ENCODE measurements at places on chromosomes 4 and X.

DNA sequence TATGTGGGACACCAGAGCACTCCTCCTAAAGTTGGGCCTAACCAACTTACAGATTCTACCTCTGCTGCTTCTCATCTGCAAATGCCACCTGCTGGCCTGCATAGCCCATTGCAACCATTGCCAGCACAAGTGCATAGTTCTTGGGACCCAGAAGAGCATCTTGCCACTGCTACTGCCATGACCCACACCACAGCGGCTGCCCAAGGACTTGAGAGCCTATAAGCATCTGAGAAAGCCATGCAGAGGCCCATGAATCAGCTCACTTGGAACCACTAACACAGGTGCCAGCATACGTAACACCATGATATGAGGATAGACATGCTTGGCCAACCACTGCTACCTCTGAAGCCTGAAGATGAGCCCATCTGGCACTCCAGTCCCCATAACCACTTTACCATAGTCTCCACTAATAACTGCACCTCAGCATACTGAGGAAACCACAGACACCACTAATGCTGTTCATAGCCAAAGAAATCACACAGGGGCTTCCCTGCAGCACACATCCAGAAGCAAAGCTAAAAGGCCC lies 258.1 kb upstream of the AGTR2 start:
- DNase-seq, result no peak

- no peak for DNase-seq
These were observed 174.4 kb upstream of the RPS6KA3 start for GRCh38 chrX:20441123-20441522.

GRCh38 chrX:113269203-113269602 lies 428.6 kb upstream of the AMOT start:
- no peak for DNase-seq

- no peak for DNase-seq
These were observed 1415.8 kb upstream of the TENM3 start for GRCh38 chr4:180827232-180828009.

DNA sequence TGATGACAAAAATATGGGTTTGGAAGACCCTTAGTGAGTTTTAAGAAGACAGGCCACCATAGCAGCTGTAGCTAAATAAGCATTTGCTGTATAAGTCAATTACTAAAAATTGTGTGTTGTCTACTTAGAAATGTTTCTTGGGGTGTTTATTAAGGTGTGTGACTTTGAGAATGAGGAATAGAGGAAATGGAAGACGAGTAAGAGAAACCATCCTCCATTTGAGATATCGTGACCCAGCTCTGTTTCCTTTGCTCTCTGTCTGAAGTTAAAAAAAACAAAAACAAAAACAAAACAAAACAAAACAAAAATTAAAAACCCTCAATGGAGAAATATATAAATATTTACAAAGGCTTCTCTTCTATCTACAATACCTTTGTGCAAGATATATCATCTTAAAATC lies 41.7 kb upstream of the FAM9C start:
- DNase-seq, result no peak

GRCh38 chr4:166195101-166195500 lies 322.1 kb downstream of the TLL1 start:
- DNase-seq, result no peak

DNA sequence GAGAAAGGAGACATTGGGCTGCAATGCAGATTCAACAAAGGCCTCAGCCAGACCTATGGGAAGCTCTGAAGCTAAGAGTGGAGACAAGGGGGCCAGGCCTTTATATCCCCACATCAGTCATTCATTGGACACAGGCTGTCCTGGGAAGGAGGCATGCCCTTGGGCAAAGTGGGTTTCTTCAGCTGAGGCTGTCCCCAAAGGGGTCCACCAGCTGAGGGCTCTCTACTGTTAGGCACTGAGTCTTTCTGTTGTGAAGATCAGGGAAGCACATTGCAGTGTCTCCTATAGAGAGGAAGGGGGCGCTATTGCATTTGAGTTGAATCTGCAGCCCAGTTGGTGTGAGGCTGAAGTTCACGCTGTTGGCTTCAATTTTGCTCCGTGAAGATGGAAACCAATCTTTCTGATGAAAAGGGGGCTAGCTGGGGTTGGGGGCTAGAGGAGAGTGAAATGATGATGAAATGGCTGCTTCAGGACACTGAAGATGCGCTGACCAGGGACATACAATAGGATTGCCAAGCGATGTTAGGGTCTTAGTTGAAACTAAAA lies 48.0 kb downstream of the SLC25A5 start:
- DNase-seq, result peak; percentile 27

DNA sequence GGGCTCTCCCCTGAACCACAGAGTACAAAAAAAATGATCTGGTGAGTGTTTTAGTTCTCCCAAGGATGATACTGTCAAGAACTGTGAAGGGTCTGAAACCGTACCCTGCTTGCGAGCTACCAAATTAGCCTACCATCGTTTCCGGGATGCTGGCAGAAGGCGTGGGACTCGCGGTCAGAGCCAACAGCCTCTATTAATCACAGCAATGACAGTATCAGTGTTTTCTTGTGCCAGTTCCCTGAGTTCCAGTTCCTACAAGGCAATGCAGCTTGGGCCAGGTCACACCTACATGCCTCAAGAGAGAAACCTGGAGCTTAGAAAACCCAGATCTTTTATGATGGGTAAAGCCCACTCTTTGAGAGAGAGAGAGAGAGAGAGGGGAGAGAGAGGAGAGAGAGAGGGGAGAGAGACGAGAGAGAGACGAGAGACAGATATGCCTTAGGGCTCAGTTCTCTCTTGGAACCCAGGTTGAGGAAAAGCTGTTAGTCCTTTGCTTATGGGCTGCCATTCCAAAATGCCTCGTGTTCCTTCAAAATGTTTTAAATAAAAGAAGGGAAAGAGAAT lies 327.8 kb downstream of the ARHGAP10 start:
- DNase-seq, result no peak

DNA sequence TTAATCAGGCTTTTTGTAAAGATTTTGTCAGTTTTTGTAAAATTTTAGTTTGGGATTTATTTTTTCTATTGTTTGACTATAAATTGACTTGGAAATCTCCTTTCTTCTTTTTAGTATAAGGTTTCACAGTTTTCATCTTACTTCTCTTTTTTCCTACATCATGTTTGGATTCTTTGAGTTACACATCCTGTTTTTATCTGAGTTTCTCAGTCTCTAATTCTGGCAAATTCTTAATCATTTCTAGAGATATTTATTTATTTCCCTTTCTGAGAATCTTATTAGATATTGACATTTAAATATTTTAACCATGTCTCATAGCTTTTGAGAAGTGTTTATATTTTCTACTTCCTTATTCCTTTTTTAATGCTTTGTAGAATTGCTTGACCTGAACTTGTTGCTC lies 20.7 kb downstream of the USP53 start:
- DNase-seq, result no peak

GRCh38 chr4:168866635-168867034 lies 143.4 kb downstream of the CBR4 start:
- no peak for DNase-seq

DNA sequence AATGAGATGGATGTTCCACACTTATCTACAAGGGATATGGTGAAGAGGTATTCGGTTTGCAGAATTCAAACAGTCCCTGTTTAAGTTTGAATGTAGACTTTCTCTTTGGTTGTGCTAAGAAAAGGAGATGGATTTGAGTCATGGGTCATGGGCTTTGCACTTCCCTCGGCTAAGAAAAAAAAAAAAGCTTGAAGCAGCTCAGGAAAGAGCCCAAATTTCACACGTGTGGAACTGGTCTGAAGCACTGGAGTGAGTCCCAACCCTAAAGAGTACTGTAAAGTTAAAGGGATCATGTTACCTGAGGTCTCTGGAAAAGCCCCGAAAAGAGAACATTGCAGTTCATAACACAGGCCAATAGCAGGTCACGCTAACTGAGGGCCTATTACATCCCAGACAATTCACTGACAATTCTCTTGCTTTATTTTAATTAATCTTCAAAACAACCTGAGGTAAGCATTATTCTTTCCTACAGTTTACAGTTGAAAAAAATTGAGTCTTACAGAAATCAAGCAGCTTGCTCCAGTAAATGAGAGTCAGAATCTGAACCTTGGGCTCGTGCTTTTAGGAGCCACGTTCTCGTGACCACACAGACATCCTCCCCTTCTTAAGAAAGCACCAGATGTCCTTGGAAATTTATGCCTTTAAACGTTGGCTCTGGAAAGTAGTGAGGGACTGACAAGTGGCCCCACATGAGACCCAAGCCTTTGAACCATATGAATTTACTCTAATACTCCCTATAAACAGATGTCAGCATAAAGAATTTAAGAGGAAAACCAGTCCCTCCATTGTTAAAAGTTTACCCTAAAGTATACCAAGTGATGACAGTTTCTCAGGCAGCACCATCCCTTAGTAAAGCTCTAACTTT lies 89.3 kb downstream of the MAD2L1 start:
- no peak for DNase-seq

DNA sequence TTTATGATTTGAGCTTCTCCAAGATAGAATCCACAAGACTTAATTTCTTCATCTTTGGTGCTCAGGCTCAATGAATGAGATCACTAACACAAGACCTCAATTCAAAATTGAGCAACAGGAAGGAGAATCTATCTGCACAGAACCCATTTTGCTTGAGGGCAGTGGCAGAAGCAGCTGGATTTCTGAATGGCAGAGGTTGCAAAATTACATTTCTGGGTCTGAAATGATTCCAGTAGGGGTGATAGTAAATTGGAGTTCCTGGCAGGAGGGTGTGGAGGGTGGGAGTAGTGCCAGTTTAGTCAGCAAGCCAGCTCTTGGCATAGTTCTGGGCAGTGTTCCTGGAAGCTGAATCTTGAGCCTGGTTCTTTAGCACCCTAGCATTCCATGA lies 281.1 kb downstream of the SLC7A11 start:
- no peak for DNase-seq

DNA sequence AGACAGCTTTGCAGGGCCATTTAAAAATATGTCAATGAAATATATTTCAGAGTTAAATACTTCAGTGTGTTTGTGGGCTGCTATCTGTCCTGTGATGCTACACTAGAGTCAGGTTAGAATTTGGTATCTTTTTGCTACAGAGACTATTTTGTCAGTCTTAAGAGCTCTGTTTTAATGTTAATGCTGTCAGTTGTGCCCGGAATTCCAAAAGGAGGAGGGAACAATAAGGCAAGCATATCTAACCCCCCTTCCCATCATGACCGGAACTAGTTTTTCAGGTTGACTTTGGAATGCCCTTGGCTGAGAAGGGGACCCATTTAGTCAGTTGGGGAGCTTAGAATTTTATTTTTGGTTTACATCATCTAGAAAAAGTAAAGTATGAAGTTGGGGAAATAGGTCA lies 34.9 kb upstream of the SLC25A4 start:
- no peak for DNase-seq

- no peak for DNase-seq
These were observed 44.0 kb downstream of the MGST2 start for GRCh38 chr4:139709660-139710059.

DNA sequence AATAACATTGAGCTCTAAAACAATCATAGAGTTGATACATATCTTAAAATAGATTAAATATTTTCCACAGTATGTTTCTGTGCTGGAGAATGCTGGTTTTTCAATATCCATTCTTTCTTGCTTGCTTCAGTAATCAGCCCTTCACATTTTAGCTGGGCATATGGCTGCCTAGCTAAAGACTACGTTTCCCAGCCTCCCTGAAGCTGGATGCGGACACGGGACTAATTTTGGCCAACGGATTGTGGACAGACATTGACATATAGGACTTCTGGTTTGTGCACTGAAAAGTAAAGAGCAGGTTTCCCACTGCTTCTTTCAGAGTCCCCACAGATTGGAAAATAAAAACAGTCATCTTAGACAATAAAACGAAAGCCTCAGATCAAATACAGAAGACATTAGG lies 97.3 kb downstream of the COL25A1 start:
- no peak for DNase-seq

DNA sequence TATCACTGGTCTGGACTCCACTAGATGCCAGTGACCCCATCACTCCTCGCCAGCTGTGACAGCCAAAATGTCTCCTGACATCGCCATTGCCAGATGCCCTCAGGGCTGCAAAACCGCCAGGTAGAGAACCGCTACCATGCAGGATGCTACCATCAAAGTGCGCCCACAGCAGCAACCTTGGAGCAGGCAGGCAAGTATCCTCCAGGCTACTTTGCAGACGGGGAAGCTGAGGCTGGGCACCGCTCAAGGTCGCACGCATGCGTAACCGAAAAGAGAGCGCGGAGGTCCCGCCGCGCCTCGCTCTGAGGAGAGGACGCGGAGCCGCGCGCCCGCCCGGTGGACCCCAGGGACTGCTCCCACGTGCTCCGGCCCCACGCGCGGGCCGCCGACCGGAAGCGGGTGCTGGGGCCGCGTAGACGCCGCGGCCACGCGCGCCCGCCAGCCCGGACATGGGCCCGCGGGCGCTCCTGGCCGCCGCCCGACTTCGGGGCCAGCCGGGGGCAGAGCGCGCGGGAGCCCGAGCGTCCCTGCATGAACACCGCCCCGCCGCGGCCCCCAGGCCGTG lies at the start of gene STS:
STS (plus strand) TSS at position 300 of the 565 bp plus-strand sequence. CDS start 105,488 bp downstream, outside the sequence.
- DNase-seq, result peak; percentile 51

GRCh38 chr4:76811604-76812412 lies 86.1 kb downstream of the SOWAHB start:
- no peak for DNase-seq

GRCh38 chrX:45804276-45804675 lies 603.6 kb upstream of the DIPK2B start:
- DNase-seq, result no peak

DNA sequence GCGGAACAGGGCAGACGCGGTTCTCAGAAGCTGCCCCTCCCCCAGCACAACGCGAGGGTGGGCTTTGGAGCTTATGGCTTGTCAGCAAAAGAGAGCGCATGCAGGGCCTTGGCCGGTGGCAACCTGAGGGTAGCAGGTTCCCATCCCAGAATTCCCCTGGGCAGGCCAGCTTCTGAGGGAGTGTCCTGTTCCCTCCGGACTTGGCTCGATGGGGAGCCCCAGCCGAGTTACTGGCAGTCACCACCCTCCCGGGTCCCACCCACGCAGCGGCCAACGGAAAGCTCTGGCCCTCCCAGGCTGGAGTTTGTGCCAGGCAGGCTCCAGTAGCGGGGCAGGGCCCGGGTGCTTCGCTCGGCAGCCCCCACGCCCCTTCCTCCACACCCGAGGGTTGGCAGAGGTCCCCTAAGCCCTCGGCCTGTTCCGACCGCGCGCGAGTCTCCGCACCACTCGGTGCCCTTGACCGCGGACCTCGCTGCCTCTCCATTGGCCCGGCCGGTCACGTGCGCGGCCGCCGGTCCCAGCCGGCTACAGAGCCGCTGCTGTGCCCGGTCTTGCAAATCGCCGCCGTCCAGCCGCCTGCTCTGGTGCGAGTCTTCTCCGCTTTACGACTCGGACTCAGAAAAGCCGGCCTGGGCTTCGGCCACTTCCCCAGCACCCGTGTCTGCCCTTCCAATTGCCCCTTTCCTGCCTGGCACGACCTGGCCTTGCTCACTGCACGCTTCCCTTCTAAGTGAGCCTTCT lies 20.9 kb upstream of the MTM1 start:
- peak; percentile 47 for DNase-seq

All from BE2C (cell line).